ENCODE measurements at places on chromosomes 7 and 10. TPM values are rescaled to one million over a fixed set of nuclear protein-coding genes. Genes with fewer than 3 reads are reported as not detected.

- H3K4me3 ChIP-seq: no peak overlapping the region
- no peaks in the 10 kb centered on the region for H3K36me3 ChIP-seq
- no peak for DNase-seq
- peaks cover 37% of the 10 kb centered on the region for H3K27me3 ChIP-seq
- no peaks in the 10 kb centered on the region for H3K4me1 ChIP-seq
These were observed 78.3 kb downstream of the HTR7 start for GRCh38 chr10:90779548-90779947.

GRCh38 chr10:24193330-24193729 is 15.6 kb upstream of the KIAA1217 start:
- no peaks in the 10 kb centered on the region for H3K36me3 ChIP-seq
- H3K4me3 ChIP-seq: no peak overlapping the region
- no peak overlapping the region for H3K27ac ChIP-seq
- DNase-seq: no peak
- no peaks in the 10 kb centered on the region for H3K27me3 ChIP-seq

The CCDC172 gene
- total RNA-seq: not detected

- DNase-seq: no peak
- H3K27me3 ChIP-seq: no peaks in the 10 kb centered on the region
- H3K4me3 ChIP-seq: no peak overlapping the region
- no peak overlapping the region for H3K27ac ChIP-seq
- no peaks in the 10 kb centered on the region for H3K4me1 ChIP-seq
These were observed 60.6 kb upstream of the AUTS2 start for GRCh38 chr7:69537691-69538090.

- H3K36me3 ChIP-seq: no peaks in the 10 kb centered on the region
- H3K4me3 ChIP-seq: no peak overlapping the region
- DNase-seq: no peak
- peaks cover 36% of the 10 kb centered on the region for H3K27me3 ChIP-seq
- no peaks in the 10 kb centered on the region for H3K4me1 ChIP-seq
These were observed 27.2 kb upstream of the CTBP2 start for GRCh38 chr10:125187238-125188194.

- no peaks in the 10 kb centered on the region for H3K4me1 ChIP-seq
- no peak overlapping the region for H3K4me3 ChIP-seq
- no peak for DNase-seq
- no peaks in the 10 kb centered on the region for H3K36me3 ChIP-seq
- H3K27me3 ChIP-seq: no peaks in the 10 kb centered on the region
These were observed 109.8 kb upstream of the NOBOX start for GRCh38 chr7:144513334-144513733.

GRCh38 chr7:97801108-97801507 is 69.2 kb downstream of the TAC1 start:
- no peak overlapping the region for H3K4me3 ChIP-seq
- no peak for DNase-seq
- H3K4me1 ChIP-seq: peaks cover 9% of the 10 kb centered on the region
- H3K36me3 ChIP-seq: no peaks in the 10 kb centered on the region
- H3K27ac ChIP-seq: no peak overlapping the region

The ANXA8 gene
- total RNA-seq: 1.1 TPM

GRCh38 chr7:99193527-99194220 is 14.2 kb downstream of the KPNA7 start:
- H3K27me3 ChIP-seq: no peaks in the 10 kb centered on the region
- H3K36me3 ChIP-seq: no peaks in the 10 kb centered on the region
- H3K27ac ChIP-seq: no peak overlapping the region
- no peak overlapping the region for H3K4me3 ChIP-seq
- no peak for DNase-seq

DNA sequence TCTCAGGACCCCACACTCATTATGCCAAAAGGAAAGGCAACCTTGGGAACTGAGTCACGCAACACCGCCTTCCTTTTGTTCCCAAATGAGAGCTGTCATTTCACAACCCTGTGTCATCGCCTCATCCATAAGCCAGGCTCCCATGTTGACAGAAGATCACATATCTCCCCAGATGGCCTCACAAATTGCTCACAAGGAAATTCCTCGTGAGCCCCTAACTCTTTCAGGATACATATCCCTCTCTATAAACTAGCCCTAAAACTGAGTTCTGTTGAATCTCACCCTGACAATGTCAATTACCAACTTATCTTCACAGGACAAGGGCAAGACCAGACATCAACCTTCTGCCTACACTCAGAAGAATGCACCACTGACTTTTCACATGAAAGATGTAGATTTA is 22.6 kb downstream of the CCDC3 start:
- peaks cover 69% of the 10 kb centered on the region for H3K27me3 ChIP-seq
- H3K27ac ChIP-seq: no peak overlapping the region
- H3K4me1 ChIP-seq: no peaks in the 10 kb centered on the region
- DNase-seq: no peak
- no peak overlapping the region for H3K4me3 ChIP-seq

The ELN gene
- total RNA-seq: 0.39 TPM

DNA sequence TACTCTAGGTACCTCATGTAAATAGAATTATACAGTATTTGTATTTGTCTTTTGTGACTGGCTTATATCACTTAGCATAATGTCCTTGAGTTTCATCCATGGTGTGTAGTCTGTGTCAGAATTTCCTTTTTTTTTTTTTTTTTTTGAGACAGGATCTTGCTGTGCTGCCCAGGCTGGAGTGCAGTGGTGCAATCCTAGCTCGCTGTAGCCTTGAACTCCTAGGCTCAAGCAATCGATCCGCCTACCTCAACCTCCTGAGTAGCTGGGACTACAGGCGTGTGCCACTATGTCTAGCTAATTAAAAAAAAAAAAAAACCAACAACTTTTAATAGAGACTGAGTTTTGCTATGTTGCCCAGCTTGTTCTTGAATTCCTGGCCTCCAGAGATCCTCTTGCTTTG is 89.8 kb upstream of the PODXL start:
- no peaks in the 10 kb centered on the region for H3K4me1 ChIP-seq
- H3K4me3 ChIP-seq: no peak overlapping the region
- H3K27me3 ChIP-seq: peaks cover 58% of the 10 kb centered on the region
- DNase-seq: no peak

DNA sequence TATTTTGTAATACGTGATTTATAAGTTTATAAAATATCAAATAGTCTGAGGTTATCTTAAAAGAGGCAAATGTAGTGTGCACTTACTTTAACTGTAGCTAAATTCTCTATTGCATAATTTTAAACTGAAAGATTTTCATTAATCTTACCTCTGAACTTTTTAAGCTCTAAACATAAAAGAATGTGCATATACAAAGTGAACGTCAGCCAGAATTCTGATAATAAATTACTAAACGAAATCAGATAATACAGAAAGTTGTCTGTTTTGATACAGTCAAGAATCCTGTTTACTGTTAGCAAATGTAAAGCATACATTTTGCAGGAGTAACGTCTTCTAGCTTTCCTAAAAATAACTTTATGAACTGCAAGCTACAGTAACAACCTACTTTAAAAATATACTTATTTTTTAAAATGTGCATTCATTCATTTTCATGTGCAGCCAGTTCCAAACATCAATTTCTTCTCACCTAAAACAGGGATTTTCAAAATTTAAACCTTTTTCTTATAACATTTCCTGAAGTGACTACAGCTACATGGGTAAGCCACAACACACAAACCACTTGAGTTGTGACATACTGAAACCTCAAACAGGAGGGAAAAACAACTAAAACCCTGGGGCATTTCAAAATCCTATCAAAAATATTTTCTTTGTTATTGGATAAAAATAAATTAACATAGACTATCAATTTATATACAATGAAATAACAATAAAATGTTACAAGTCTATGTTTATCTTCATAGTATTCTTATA is 92.7 kb downstream of the RNLS start:
- no peaks in the 10 kb centered on the region for H3K4me1 ChIP-seq
- DNase-seq: no peak
- H3K4me3 ChIP-seq: no peak overlapping the region
- H3K27me3 ChIP-seq: no peaks in the 10 kb centered on the region
- H3K27ac ChIP-seq: no peak overlapping the region

DNA sequence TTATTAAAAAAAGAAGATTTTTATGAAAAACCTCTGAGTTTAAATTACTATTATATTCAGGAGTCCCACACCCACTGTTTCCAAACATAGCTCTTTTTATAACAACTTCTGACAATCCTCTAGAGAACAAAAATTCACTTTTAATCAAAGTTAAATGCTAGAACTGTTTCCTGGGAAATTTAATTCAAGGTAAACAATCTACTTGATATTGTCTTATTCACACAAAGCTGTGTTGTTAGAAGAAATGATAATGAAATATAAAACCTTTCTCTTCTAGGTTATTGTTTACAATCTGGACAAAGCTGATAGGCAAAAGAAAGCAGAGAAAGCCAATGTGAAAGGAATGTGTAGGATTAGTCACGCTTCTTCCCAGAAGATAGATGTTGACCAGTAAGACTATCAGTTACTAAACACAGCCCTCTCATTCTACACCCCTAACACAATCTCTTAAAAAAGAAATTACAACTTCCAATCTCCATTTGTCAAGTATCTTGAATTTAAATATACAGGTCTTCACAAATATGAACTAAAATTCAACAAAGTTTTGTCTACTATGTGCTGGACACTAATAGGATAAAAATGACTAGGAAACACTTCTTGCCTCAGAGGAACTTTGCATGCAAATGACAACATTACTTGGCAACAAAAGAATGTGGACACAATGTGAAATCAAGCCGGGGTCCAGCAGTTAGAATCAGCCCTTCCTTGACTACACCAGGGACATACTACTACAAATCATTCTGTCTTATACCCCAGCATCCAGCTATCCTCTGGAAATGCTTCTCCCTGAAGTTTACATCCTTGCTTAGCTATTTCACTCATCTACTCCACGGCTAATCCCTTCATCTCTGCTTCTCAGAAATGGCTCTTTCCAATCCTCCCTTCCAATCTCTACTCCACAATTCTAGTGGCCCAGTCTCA is 123.7 kb downstream of the IMMP2L start:
- H3K27ac ChIP-seq: peak overlapping the region; percentile 7
- H3K27me3 ChIP-seq: no peaks in the 10 kb centered on the region
- H3K4me1 ChIP-seq: peaks cover 13% of the 10 kb centered on the region
- no peak overlapping the region for H3K4me3 ChIP-seq

- no peaks in the 10 kb centered on the region for H3K4me1 ChIP-seq
- DNase-seq: no peak
- peaks cover 59% of the 10 kb centered on the region for H3K27me3 ChIP-seq
These were observed 27.3 kb upstream of the ARHGAP22 start for GRCh38 chr10:48632166-48632565.

The FGFR2 gene
- 53.6 TPM for total RNA-seq

The UNC5B gene
- 0.39 TPM for total RNA-seq

The TAS2R3 gene
- total RNA-seq: 3.8 TPM

- H3K4me1 ChIP-seq: no peaks in the 10 kb centered on the region
- no peaks in the 10 kb centered on the region for H3K36me3 ChIP-seq
- H3K4me3 ChIP-seq: no peak overlapping the region
- H3K27me3 ChIP-seq: peaks cover 61% of the 10 kb centered on the region
- H3K27ac ChIP-seq: no peak overlapping the region
These were observed 68.5 kb upstream of the OPALIN start for GRCh38 chr10:96427291-96427690.

The FBXO24 gene
- total RNA-seq: 0.29 TPM

GRCh38 chr10:102246261-102246660 is 929 bp downstream of the GBF1 start:
- no peak for DNase-seq
- H3K36me3 ChIP-seq: peaks cover 31% of the 10 kb centered on the region
- H3K4me1 ChIP-seq: peaks cover 21% of the 10 kb centered on the region
- H3K4me3 ChIP-seq: peak overlapping the region; percentile 89
- H3K27ac ChIP-seq: peak overlapping the region; percentile 89
- H3K27me3 ChIP-seq: no peaks in the 10 kb centered on the region

The HOXA4 gene
- total RNA-seq: 1.0 TPM

The BICC1 gene
- 70.2 TPM for total RNA-seq

GRCh38 chr7:85023066-85023712 is 163.7 kb downstream of the SEMA3D start:
- no peak overlapping the region for H3K27ac ChIP-seq
- no peaks in the 10 kb centered on the region for H3K4me1 ChIP-seq
- DNase-seq: peak; percentile 55
- no peak overlapping the region for H3K4me3 ChIP-seq

The FGFBP3 gene
- 1.9 TPM for total RNA-seq

- peaks cover 14% of the 10 kb centered on the region for H3K36me3 ChIP-seq
- no peak for DNase-seq
- peak overlapping the region; percentile 5 for H3K4me3 ChIP-seq
- peaks cover 36% of the 10 kb centered on the region for H3K4me1 ChIP-seq
These were observed 51.8 kb downstream of the CUX1 start for GRCh38 chr7:101869026-101869900.

GRCh38 chr7:47227762-47228177 is 354.1 kb downstream of the TNS3 start:
- no peaks in the 10 kb centered on the region for H3K36me3 ChIP-seq
- no peak for DNase-seq
- H3K27ac ChIP-seq: no peak overlapping the region
- H3K4me3 ChIP-seq: no peak overlapping the region
- H3K4me1 ChIP-seq: no peaks in the 10 kb centered on the region
- no peaks in the 10 kb centered on the region for H3K27me3 ChIP-seq

DNA sequence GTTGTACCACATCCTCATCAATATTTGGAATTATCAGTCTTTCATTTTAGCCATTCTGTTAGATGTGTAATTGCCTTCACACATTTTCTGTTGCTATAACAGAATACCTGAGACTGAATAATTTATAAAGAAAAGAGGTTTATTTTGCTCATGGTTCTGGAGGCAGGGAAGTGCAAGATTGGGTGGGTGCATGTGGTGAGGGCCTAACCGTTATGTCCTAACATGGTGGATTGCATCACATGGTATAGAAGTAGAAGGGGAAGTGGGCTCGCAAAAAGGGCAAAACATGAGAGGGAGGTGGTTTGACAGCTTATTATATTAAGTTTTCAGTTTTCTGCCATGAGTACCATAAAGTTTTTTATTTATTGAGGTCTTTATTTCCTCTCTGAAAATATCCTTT is 452.0 kb downstream of the ARL4A start:
- no peak for DNase-seq
- H3K4me3 ChIP-seq: no peak overlapping the region
- no peaks in the 10 kb centered on the region for H3K36me3 ChIP-seq
- H3K27ac ChIP-seq: no peak overlapping the region
- H3K4me1 ChIP-seq: no peaks in the 10 kb centered on the region

DNA sequence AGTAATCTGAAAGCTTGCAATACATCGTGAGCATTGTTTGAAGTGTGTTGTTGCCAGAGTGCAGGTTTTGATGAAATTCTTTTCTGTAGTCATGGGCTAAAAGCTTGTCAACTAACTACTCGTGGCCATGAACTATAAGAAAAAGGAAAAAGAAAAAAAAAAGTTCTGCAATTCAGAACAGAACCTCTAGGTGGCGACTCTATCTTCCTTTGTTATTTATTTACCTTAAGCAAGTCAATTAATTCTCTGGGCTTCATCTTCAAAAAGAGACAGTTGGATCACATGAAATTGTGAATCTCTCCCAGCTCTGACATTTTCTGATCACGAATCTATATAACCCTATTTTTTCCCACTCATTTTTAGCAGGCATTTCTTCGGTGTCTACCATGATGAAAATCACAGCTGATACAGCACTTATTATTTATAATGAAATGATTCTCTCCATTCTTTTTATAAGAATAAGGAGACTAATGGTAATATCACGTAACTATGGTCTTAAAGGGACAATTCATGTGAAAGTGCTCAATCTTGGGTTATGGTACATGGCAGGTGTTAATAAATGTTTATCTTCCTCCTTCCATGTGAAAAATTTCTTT is 18.8 kb downstream of the TMEM196 start:
- H3K27ac ChIP-seq: no peak overlapping the region
- DNase-seq: peak; percentile 46
- peaks cover 8% of the 10 kb centered on the region for H3K4me1 ChIP-seq
- no peaks in the 10 kb centered on the region for H3K36me3 ChIP-seq

Measured in Calu3 (cell line).